Activated CD8-positive, alpha-beta T cell treated with anti-CD3 and anti-CD28 coated beads, Interleukin-2, amount 10 ng/mL, durations not matched to agents 7 days and 5 days (primary cell): ENCODE measurements at places on chromosomes 5 and 9. TPM values are rescaled to one million over a fixed set of nuclear protein-coding genes. Genes with fewer than 3 reads are reported as not detected.

DNA sequence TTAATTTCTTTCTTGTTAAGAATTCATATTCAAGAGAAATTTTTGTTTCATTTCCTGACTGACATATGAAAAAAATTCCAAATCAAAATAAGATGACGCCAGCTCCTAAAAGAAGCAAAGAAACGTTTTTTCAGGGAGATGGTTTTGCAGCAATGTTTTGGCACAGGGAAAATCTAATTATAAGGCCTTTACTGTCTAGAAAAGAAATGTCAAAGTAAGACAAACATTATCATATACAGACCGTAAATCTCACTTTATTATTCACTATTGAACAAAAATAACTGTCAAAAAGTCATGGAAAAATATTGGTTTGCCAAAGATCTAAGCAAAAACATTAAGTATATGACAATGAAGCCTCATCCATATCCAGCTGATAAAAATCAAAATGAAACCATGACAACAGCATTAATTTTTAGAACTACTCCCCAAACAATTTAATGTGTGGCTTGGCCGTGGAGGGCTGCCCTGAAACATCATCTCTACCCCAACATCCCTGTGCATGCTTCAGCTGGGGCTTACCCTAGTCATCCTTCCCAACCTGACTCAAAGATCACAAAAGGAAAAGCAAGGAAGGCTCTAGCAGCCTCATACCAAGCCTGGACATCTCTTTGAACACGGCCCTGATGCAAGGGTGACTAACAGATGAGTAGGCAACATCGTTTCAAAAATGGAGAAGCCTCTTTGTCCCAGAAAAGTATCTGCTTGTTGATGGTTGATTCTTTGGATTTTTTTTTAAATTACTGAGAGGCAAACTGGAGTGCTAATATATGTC lies 95.6 kb downstream of the ARSB start:
- no peak for DNase-seq

- DNase-seq = no peak
Measured at GRCh38 chr5:15501091-15501791, 1.3 kb downstream of the FBXL7 start.

DNA sequence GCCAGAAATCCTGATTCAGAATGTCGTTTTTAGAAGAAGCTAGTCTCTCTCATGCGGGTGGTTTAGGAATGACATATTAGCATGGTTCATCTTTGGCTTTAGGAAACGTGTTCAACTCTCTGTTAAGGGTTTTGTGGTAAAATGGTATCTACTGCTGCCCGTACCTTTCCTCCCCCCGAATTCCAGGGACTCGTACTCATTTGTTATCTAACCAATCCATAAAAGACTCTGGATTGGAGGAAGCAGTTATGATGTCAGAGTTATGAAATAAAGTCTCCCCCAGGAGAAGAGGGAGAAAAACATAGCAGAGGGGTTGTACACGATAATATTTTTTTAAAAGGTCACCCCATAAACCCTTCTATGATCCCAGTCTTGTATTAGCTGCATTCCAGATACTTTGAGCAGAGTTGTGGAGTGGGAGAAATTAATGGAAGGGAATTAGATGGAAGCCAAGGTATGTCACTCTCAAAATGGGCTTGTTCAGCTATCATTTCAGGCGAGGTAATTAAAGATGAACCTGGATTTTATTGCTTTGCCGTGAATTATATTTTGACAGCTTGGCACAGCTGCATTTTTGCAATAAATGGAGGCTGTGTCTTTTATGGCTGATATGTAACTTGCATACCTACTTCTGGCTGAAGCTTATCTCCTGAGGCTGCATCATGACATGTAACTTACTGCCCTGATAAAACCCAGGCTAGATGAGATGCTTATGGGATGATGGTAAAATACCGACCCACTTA lies 31.3 kb downstream of the RAI14 start:
- DNase-seq = no peak

- DNase-seq = no peak
Measured at GRCh38 chr5:139725073-139725830, 70.4 kb upstream of the PSD2 start.

DNA sequence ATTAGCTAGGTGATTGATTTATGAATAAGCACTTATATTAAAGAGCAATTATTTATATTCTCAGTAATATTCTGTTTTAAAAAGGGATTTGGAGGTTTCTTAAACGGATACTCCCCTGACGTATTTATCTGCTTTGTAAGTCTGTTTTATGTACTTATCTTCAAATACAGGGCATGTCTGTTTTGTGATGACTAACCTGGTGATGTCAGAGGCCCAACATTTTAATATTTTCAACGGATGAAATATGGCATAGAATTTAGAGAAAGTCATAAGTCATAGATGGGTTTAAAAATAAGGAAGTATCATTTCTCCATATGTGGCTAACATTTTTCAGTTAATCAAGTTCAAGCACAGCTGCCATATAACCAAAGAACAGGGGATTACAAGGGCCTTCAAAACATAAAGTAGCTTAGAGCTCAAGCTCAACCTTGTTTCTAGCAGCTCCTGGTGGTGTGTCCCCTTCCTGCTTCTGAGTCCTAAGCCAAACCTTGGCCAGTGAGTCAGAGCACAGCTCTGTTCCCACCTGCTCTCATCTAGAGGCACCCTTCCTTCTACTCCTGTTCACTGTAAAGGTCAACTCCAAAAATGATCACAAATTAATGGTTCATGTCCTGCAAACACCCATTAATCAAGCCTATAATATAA lies 131.4 kb downstream of the OXCT1 start:
- DNase-seq = no peak

GRCh38 chr9:133367778-133368177 lies 8.1 kb downstream of the SURF4 start:
- no peak for DNase-seq

- DNase-seq = no peak
Measured at GRCh38 chr5:93273176-93273575, 307.8 kb downstream of the NR2F1-AS1 start.

DNA sequence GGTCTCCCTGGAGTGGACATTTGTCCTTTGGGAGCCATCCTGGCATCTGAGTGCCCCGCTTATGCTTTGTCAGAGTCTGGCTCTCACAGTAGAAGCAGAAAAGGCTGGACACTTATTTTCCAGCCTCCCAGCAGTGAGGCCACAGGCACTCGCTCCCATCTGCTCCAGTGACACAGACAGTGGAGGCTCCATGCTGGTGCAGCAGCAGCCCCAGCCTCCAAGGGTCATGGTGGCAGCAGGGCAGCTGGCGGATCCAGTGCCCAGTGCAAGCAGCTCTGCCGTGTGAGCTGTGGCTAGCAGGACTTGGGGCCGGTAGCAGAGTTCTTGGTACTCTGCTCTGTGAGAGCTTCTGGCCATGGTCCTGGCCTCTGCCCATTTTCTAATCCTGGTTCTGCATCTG lies 157.3 kb upstream of the ALDH1B1 start:
- no peak for DNase-seq

DNA sequence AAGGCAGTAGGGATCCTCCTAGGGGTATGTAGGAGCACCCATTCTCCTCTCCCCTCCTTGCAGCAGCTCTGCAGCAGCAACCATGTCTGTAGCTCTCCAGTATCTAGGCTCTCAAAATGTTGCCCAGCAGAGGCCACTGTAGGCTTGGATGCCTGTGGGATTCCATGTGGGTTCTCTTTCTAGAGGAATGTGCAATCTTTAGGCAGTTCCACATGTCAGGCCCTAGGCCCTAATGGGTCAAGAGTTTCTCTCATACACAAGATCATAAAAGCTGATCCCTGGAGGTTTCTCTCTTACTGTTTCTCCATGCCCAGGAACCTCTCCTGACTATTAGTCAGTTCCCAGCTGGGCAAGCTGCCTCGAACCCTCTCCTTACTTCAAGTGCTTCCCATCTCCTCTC lies 215.8 kb downstream of the FRMD3 start:
- DNase-seq = no peak

- no peak for DNase-seq
Measured at GRCh38 chr5:10034001-10034400, 215.7 kb downstream of the ATPSCKMT start.

The STK32A gene
- not detected for total RNA-seq

The CHSY3 gene
- not detected for total RNA-seq

The SCGB3A2 gene
- not detected for total RNA-seq

The SLC6A7 gene
- not detected for total RNA-seq

The PCDHB10 gene
- not detected for total RNA-seq

The PIP5K1B gene
- 0.13 TPM for total RNA-seq

The BRD8 gene
- 76.3 TPM for total RNA-seq
